Stimulated activated naive CD8-positive, alpha-beta T cell treated with anti-CD3 and anti-CD28 coated beads, Interleukin-15, Interleukin-2, amounts not matched to agents 100 U/mL and 50 U/mL, for 24 hours (primary cell): ENCODE measurements at places on chromosomes 4 and X.

DNA sequence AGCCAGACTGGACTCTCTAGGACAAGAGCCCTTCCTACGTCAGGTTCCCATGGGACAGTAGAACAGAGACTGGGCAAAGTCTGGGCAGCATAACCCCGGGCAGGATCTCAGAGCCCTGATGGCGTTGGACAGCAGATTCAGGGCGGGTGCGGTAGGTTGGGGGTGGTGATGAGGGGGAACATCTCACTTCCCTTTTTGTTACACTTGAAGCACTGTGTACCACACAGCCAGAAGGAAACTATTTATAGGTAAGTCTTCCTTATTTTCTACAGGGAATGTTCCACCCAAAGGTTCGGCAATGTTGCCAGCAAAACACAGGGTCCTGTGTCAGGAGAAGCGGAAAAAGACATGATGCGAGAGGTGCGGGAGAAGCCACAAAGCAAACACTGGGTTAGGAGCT, 54.3 kb downstream of the TSC22D3 start:
- no peak for DNase-seq

DNA sequence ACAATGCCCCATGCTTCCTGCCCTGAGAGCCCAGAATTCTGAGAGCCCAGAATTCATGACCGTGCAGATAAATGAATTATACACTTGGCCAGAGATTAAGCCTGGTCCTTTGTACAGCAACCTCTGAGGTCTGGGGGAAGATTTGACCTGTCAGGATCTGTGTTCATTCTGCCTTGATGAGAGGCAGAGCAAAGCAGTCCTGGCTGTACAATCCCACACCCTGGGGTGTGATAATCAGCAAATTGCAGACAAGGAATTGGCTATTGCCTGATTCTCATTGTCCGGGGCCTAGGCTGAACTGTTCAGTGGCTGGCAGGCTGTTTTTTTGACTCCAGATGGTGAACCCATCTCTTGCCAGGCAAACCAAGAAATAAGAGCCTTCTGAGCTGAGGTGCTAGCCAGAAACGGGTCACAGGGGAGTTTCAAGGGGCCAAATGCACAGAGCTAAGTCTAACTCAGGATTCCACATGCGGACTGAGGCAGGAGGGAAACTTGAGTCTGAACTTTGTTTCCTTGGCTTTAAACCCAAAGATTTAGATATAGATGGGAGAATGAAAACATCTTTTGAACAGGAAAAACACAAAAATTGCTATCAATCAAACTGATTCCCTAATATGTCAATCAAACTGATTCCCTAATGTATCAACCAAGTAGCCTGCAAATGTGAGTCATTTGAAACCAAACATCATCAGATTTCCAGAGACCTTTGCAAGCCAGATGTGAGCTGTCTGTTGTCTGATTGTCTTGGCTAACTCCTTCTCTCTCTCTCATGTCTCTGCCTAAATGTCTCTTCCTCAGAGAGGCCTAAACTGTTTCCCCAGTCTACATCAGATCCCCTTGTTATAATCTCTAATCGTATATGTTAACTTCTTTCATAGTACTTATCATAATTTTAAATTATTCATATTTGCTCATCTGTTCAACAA, 159.3 kb downstream of the ATG4A start:
- DNase-seq, result no peak

- no peak for DNase-seq
These were observed 14.3 kb upstream of the GCNA start for GRCh38 chrX:71563921-71564320.

GRCh38 chr4:148986951-148987350, 544.7 kb upstream of the NR3C2 start:
- DNase-seq, result no peak

GRCh38 chr4:78437608-78438088, 113.9 kb upstream of the ANXA3 start:
- DNase-seq, result no peak

GRCh38 chr4:168317621-168318020, 931 bp downstream of the DDX60 start:
- DNase-seq, result no peak

DNA sequence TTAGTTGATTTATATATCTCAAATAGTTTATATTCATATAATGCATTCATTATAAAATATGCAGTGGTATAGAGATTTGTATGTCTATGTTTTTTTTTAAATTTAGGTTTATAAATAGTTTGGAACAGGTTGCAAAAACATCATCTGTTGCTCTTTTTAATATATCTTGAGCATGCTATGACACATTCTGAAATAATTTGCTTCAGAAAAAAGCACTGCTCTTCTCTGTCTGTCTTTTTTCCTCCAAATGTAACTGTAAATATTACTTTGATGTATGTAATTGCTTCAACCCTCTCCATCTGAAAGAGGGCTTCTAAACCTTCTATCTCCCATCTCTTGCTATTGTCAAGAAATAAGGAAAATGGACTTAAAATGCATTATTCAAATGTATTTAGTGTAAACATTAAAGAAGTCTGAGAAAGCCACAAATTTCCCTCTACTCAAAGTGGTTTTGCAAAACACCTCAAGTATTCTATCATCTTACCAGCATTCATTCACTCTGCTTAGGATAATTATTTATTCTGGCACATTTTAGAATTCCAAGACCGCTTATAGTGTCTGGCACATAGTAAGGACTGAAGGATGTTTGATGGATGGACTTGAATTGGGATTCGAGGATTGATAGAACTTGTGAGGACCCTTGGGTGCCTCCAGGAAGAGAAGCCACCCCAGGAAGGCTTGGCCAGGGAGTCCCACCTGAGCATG, 87.8 kb downstream of the CLNK start:
- DNase-seq, result no peak

DNA sequence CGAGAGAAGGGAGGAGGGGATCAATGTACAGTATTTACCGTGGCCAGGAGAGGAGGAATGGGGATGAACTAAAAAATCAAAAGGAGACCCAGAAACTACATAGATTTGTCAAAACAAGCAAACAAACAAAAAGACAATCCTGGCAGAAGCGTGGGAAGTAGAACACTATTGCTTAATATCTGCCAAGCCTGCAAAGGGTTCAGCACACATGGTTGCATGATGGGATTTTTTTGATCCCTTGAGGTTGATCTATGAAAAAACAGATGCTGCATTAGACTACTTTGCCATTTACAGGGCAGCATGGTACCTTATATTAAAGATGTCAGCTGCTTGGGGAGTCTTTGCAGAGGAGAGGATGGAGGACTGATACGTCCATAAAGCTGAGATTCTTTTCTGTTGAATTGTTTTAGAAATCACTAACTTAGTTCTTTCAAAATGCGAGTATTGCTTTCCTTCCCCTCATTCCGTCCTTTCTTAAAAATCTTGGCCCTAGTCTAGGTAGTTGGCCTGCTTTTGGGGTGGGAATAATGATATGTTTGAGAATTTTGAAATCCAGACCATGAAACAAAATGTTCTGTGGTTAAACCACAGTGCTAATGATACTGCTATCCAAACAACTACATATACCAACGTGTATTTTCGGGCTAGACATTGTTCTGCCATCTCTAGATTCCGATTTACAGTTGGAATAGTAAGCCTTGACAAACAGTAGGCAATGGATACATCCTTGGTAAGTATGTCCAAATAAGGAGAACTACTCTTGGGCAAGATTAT, 39.6 kb upstream of the TMEM150C start:
- DNase-seq, result no peak

GRCh38 chrX:54248309-54248708, 65.3 kb upstream of the FAM120C start:
- no peak for DNase-seq

DNA sequence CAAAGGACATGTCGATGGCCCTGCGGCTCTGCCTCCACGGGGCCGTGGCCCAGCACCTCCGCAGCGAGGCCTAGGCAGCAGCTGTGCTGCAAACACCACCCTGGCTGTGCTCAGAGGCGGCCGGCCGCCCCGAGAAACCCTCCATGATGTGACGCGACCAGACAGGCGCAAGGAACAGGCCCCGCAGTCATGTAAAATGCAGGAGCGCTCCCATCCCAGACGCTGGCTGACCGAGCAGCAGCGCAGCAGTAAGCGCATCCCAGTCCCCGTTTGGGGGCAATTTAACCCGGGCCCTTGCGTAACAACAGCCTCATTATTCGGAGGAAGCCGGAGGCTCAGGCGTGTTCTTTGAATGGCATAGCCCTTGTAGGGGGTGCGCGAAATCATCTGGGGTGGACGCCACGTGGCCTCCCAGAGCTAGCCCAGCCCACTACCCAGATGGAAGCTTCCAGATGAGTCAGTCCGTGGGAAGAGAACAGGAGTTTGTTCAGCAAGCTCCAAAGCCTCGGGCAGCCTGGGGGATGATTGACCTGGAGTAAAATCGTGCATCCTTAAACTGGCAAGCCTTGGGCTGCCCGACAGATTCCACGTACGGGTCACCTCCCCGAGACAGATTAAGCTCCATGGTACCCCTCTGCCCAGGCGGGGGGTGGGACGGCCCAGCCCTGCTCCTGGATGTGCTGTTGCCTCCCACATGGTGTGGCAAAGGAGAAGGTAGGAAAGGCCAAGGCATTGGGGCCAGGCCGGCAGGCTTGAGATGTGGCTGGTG, 124.0 kb downstream of the HMX1 start:
- DNase-seq, result no peak

DNA sequence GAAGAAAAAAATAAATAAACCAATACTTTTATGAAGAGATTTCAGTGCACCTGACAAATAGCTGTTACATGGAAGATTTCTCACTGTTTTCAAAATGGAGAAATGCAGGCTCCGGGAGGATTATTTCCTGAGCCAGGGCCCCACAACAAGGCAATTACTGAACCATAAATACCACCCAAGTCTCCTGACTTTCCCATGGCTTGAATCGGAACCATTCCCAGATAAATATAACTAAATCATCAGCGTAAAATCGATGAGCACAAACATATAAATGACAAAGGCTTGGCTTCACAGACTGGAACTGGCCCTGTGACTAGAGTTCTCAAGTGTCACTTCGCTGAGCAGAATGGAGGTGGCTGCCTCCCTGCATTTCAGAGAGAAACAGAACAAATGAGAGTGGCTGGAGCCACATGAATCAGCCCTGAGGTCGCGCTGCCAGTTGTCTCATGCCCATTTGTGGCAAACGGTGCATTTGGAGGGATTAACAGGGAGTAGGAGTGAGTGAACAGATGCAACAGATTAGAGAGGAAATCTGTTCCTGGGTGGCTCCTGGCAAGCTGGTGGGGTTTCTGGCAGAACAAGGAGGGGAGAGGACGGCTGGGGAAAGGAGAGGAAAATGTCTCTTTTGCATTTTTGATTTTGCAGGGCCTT, 57.3 kb upstream of the STIM2 start:
- DNase-seq, result no peak

DNA sequence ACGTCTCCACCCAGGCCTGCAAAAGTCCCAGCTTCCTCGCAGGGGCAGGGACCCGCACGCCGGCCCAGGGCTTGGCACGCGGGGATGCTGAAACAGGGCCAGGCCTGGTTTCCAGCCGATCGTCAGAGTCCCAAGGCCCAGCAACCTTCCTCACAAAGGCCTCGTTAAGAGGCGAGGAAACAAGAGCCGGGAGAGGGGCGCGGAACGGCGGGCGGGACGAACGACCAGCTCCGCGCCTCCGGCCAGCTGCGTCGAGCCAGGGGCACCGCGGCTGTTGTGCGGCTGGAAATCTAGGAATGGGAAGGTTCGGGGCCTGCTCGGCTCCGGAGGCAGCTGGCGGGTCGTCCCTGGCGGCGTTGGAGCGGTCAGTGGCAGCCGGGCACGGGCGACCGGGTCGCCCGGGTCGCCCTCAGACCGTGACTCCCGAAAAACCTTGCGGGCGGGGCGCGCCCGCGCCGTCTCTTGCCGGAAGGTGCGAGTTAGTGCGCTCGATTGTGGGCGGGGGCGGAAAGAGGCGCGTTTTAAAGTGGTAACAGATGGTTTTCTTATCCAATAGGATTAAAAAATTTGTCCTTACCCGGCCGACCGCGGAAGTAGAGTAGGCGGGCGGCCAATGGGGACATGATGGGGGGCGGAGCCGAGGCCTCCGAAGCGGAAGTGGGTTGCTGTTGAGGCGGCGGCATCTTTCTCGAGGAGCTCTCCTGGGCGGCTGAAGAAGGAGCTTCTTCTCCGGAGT, at the start of gene RNF4:
TSS of gene RNF4 (plus strand) at position 651 of the 736 bp plus-strand sequence. CDS start 21,388 bp downstream, outside the sequence.
- peak; percentile 95 for DNase-seq

DNA sequence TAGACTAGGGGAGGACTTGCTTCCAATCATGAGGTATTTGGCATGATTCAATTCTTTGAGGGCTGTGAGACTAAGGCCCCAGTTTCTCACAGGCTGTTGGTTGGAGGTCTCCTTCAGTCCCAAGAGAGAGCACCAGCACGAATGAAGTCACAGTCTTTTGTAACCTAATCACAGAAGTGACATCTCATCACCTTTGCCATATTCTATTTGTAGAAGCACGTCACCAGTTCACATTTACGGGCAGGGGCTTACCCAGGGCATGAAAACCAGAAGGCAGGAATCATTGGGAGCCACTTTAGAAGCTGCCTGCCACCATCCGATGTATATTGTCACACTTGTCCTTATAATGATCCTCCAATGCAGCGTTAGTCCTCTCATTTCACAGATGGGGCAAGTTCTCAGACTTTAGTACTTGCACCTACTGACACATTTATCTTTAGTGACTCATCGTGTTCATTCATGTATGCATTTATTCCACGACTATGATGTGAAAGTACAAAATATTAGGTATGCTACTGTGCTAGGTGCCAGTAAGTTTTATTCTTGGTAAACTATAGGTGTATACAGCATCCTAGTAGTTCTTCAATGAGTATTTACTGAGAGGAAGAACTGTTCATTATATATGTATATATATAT, 163.8 kb upstream of the PGRMC2 start:
- DNase-seq, result no peak

DNA sequence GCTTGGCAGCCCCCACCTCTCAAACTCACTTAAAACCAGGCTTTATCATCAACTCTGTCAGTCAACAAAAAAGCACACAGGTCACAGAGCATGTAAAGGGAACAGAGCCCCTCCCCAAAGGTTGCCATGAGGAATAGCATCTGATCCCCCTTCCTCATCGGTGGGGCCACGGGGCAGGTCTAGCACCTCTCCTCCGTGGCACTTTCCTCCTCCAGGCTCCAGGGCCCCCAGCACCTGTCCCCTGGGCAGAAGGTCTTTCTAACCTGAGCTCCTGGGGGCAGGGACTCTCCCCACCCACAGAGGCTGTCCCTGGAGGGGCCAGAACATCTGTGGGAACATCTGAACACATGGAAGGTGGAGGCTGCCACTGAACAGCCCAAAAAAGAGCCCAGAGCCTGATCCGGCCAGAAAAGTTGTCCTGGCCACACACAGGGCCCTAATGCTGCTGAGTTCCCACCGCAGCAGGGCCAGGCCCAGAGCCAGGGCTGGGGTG, 65.7 kb downstream of the ZFYVE28 start:
- no peak for DNase-seq
